ENCODE measurements at places on chromosomes 1 and 21. TPM values are rescaled to one million over a fixed set of nuclear protein-coding genes. Genes with fewer than 3 reads are reported as not detected.

The HHIPL2 gene
- 0.15 TPM for total RNA-seq

DNA sequence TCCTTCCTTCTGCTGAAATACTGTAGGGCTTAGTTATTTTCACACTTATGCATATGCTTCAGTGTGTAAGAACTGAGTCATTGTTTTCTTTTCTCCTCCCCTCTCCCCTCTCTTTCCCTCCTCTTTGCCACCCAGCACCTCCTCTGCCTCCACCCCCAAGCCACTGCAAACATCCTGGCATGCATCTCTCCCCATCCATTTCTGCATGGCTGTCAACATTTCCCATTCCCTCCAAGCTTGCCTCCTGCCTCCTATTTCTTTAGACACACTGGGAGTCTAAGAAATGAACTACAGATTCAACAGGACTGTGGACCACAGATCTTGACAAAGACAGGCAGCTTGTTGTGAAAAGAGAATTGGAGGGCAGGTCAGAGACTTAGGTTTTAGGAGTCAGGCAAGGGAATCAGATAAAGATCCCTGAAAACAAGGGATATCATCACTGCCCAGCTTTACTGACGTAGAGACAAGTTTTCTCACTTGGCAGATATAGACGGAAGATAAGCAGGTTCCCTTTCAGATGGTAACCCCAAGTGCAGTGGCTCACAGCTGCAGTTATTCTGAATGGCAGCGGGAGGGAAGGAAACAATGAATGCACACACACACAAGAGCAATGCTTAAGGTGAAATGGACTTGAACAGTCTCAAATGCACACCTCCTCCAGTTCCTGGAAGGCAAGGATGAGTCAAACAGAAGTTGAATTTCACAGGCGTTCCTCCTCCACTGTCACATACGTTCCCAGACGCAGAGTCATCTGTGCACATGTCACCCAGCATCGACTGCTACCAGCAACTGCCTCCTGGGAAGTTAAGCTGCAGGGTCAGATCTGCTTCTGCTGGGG is 56.1 kb downstream of the HIVEP3 start:
- DNase-seq = no peak

GRCh38 chr1:89540406-89540970 is 15.9 kb downstream of the LRRC8B start:
- no peak for DNase-seq

- DNase-seq = no peak
These were observed 11.9 kb upstream of the PEAR1 start for GRCh38 chr1:156881663-156882062.

DNA sequence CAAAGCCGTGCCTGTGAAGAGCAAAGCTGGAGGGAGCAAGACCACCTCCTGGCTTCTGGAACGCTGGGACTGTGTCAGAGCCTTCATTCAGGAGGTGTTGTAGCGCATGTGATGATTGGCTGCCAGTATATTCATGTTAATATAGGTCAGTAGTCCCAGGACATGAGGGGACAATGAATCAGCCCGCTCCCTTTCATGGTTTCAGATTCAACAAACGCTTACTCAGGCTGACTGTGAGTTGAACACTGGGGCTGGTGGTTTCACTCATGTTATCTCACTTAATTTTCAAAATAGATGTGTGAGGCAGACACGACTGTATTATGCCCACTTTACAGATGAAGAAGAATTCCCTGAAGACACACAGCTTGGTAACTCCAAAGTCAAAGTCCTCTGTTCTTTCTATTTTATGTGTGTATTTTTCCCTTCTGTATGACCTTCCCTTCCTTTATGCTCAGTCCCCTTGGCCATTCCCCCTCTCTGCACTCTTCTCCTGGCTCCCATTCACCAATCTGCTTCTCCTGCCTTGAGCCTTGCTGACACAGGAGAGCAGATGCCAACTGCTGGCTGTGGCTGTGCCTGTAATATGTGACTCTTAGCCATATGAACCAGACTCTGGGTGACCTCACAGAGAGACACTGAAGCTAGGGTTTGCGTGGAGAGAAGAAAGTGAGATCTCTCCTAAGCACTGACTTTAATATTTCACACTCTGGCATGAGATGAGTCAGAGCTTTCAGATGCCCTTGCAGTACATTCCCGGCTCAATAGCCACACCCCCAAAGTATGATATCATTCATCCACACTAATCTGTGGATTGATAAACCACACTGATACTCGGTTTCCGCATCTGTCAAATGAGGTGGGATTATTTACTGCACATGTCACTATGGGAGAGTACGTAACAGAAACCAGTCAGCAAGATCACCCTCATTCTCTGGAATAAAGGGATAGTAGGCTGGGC is 31.4 kb upstream of the KIRREL1 start:
- no peak for DNase-seq

Data from H9 (cell line).